ENCODE measurements at places on chromosomes 11 and 22. TPM values are rescaled to one million over a fixed set of nuclear protein-coding genes. Genes with fewer than 3 reads are reported as not detected.

DNA sequence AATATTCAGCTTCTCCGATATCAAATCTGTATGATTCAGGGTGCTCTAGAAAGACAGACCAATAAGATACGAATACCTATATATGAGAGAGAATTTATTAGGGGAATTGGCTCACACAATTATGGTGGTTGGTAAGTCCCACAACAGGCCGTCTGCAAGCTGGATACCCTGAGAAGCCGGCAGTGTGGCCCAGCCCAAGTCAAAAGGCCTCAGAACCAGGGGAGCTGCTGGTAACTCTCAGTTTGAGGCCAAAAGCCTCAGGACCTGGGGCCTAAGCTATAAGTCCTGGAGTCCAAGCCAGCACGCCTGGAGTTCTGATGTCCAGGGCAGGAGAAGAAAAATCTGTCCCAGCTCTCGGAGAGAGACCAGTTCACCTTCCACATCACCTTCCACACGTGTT lies 318.7 kb downstream of the BRD1 start:
- DNase-seq: no peak

The PKP3 gene
- polyA plus RNA-seq: 0.13 TPM

The OR6T1 gene
- not detected for polyA plus RNA-seq

The ADM gene
- 57.1 TPM for polyA plus RNA-seq

The C11orf16 gene
- not detected for polyA plus RNA-seq

- no peak for DNase-seq
These were observed 71.1 kb downstream of the PRCP start for GRCh38 chr11:82829101-82829500.

The ANO1 gene
- polyA plus RNA-seq: 12.7 TPM

The RAG2 gene
- not detected for polyA plus RNA-seq

DNA sequence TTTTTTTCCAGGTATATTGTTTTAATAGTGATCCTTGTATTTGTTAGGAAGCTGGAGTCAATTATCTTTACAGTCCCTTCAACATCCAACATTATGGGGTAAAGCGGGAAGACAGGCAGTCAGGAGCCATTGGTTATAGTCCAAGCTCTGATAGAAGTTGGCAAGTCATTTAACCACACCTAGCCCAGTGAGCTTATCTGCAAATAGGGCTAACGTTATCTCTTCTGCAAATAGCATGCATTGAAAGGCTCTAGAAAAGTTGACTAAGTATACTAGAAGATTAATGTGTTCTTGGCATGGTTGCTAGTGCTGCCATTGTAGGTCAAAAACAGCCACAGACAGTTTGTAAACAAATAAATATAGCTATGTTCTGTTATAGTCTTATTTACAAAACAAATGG lies 520.7 kb downstream of the OPCML start:
- no peak for DNase-seq

DNA sequence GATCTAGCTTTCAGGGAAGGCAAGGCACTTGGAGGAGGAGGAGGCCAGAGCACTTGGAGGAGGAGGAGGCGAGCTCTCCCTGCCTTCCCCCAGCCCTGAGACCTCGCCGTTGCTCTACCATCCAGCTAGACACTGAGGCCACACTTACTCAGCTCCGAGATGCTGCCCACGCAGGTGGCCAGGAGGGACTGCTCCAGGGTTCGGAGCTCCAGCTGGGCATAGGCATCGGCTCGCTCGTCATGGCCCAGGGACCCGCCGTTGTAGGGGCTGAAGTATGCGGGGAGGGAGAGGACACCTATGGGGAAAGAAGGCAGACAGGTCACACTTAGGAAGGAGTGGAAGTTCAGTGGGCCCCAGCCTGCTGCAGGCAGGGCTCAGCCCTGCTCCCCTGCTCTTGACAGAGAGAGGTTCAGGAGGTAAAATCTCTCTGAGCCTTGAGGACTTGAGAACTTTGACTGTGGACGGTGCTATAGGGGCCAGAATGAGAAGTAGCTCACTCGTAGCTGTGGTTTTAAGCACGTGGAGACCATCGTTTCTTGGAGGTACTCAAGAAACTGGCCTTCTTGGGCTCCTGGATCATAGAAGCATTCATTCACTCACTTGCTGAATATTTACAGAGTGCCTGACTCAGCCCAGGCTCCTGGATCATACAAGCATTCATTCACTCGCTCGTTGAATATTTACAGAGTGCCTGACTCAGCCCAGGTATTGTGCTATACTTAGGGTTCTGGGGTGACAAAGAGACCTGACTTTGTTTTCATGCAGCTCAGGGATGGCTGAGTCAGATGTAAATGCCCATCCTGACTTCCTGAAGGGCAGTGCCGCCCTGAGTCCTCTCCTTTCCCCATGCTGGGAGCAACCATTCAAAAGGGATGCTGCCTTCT lies 99.2 kb downstream of the NAT10 start:
- DNase-seq: no peak

DNA sequence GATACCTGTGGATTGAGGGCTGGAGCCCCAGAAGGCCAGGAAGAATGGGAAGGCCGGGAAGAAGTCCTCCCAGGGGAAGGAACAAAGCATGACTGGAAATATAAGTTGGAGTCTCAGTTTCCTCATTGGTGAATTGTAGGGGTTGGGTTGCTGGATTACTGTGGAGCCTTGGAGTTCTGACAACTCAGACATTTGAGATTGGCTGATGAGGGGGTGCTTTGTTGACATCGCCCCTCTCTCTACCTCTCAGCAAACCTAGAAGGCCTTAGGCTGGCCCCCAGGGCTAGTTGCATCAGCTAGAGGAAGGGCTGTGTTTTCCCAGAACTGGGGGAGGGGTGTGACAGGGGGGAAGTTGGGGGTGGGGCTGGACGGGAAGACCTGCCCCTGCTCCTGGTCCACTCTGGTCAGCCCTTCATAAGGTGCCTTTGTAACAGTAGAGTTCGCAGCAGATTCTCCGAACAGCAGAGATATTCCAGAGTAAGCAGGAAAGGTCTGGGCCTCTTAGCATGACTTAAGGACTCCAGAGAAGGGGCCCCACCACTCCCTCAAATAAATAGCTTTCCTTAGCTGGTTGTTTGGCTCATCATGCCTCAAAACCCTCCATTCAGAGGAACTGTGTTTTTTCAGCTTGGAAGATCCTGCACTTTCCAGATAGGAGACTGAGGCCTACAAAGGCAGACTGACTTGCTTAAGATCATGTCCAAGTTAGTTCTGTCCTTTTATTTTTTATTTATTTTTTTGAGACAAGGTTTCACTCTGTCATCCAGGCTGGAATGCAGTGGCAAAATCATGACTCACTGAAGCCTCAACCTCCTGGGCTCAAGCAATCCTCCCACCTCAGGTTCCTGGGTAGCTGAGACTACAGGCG lies 12.5 kb upstream of the THRSP start:
- DNase-seq: no peak

DNA sequence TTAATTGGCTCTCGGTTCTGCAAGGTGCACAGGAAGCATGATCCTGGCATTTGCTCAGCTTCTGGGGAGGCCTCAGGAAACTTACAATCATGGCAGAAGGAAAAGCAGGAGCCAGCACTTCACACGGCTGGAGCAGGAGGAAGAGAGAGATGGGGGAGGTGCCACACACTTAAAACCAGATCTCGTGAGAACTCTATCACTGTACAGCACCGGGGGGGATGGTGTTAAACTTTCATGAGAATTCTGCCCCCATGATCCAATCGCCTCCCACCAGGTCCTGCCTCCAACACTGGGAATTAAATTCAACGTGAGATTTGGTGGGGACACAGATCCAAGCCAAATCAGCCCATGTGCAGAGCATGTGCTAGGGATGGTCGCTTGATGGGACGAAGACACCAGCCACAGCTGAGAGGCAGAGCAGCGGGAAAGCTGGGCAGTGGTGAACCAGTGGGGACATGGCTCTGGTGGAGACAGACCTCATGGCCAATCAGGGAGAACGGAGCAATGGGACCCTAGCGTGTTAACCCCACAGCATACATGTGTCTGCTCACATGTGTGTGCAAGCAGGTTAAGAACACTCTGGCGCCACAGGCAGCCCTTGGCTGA lies 6.2 kb downstream of the TANGO2 start:
- DNase-seq: no peak

The OR5B21 gene
- not detected for polyA plus RNA-seq

The MUC5AC gene
- not detected for polyA plus RNA-seq

The PLET1 gene
- not detected for polyA plus RNA-seq

GRCh38 chr11:99693941-99694492 lies 673.3 kb downstream of the CNTN5 start:
- DNase-seq: no peak

GRCh38 chr11:131146827-131147490 lies 223.5 kb upstream of the NTM start:
- no peak for DNase-seq

DNA sequence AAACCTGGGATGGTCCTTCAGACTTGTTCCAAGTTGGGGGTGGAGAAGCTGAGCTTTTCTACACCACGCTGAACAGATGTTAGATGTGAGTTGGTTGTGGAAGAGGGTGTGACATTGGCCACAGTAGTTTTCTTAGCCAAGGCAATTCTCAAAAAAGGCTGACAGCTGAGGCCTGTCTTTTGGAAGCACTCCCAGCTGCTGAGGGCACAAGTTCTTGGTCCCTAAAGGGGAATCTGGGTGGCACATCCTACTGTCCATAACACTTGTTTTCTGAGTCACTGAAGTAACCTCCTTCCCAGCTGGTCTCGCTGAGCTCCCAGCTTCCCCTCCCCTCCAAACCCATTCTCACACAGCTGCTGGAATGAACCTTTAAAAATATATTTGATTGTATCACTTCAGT lies 375.7 kb upstream of the KIRREL3 start:
- DNase-seq: no peak

GRCh38 chr22:27994481-27995331 lies 75.7 kb upstream of the PITPNB start:
- DNase-seq: no peak

GRCh38 chr11:8807544-8808225 lies 103.3 kb upstream of the AKIP1 start:
- no peak for DNase-seq

Measured in heart right ventricle (tissue), 16 donors.